ENCODE measurements at places on chromosomes 11 and 22.

- DNase-seq, result no peak
These were observed 219.2 kb downstream of the NAV2 start for GRCh38 chr11:19931771-19932369.

DNA sequence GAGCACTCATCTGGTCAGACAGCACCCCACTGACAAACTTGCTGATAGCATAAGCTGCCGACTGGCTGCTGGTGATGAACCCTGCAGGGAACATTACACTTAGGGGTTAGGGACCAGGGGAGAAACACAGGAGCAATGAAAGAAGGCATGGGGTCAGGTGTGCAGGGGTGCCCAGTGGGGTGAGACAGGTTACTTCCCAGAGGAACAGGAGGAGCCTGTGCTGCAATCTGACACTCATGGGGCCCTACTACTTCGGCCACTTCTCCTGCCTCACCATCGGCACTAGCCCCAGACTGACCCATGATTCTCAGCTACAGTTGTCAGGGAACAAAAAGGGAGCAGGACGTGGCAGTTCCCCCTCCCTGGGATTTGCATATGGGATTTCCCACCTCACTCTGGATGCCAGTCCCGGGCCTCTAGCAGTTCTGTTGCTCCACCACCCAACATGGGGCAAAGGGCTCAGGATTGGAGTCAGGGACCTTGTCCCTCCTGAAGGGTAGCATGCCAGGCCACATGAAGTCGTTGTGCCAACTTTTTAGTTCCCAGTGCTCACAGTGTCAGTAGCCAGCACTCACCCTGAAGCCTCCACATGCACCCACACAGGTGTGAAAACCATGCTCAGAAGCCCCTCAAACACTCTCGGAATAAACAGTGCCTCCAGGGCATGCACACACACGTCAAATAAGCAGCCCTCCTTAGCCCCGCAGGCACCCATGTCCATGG, 2.2 kb downstream of the SLC37A4 start:
- DNase-seq, result no peak

GRCh38 chr11:60821827-60822599, 19.9 kb upstream of the CCDC86 start:
- DNase-seq, result no peak

GRCh38 chr11:13316528-13316961, 39.0 kb downstream of the BMAL1 start:
- no peak for DNase-seq

DNA sequence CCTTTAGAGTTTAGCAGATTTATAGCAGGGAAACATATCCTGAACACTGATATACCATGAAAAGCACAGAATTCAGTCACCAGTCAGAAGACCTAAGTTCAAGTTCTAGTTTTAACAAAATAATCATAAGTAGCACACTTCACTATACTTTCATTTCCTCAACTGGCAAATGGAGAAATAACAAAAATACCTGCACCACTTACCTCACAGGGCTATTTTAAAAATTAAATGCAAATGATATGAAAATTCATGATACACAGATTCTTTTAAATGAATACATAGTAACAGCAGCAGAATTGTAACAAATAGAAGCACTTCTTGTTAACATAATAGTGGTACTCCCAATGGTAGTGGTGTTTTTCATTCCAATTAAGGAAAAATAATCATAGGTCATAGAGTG, 139.0 kb downstream of the FCHSD2 start:
- DNase-seq, result no peak

GRCh38 chr22:40058265-40058664, 63.5 kb downstream of the FAM83F start:
- no peak for DNase-seq

DNA sequence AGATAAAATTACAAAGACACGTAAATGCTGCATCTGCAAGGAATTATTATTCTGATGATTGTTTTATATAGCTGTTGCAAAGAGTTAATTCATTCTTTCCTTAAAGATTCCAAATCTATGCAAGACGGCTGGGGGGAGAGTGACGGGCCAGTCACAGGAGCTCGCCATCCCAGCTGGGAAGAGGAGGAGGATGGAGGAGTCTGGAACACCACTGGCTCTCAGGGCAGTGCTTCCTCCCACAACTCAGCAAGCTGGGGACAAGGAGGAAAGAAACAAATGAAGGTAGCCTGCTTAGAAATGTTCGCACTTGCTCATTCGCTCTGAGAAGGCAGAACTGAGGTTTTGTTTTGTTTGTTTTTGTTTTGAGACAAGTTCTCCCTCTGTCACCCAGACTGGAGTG, 73.0 kb upstream of the ADSL start:
- no peak for DNase-seq

DNA sequence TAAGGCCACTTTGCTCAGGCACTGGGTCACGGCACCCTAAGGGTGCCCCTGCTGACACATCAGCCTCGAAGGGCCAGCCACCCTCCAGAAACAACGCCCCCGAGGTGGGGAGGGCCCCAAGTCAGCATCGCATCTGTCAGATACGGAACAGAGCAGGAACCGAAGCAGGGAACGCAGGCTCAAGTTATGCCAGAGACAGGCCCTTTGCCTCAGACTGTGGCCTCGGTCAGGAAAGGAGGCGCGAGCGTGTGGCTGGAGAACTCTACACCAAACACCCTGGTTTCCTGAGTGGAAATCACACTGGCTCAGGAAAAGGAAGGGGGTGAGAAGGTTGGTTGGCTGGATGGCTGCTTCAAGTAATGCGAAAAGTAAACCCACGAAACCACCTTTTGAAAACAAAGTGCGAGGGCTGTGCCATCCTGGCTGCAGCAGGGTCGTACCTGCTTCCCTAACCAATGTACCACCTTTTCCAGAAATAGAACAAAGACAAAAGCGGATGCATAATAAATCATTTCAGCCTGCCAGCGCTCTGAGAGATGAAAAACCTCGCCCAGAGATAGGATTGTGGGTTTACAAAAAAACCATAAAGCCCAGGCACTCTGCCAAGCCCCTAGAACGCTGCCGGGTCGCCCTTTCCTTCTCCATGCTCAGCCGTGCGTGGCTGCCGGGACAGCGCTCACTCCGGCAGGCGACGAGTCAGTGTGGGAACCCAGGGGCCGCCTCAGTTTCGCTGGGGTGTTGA, 38.6 kb downstream of the TRMU start:
- no peak for DNase-seq

DNA sequence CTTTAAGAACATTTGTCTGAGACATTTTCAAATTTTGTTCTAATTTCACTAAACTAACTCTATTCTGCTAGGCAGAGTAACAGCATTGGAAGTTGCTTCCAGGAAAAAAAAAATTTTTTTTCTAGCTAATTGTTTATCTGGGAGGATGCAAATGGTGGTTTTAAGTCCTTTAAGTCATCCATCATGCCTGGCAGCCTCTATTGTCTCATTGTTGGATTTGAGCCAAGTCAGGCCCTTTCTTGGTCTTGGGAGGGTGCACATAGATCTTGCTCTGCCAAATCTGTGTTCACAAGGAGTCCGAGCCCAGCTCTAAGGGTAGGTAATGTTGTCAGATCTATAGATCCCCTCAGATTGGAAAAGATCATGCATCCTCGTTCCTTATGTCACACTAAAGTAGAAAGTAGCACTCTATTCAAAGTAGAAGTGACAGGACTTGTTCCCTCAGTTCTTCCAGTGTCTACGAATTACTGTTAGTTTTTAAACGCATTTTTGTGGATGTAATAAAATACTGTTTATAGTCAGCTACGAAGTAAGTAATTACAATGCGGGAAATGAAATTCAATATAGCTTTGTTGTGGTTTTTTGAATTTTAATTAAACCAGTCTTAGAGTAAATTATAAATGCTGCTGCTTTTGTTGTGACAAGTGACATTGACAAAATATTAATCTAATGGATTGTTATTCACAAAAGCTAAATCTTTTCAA, 166.0 kb upstream of the RASSF10 start:
- peak; percentile 44 for DNase-seq

DNA sequence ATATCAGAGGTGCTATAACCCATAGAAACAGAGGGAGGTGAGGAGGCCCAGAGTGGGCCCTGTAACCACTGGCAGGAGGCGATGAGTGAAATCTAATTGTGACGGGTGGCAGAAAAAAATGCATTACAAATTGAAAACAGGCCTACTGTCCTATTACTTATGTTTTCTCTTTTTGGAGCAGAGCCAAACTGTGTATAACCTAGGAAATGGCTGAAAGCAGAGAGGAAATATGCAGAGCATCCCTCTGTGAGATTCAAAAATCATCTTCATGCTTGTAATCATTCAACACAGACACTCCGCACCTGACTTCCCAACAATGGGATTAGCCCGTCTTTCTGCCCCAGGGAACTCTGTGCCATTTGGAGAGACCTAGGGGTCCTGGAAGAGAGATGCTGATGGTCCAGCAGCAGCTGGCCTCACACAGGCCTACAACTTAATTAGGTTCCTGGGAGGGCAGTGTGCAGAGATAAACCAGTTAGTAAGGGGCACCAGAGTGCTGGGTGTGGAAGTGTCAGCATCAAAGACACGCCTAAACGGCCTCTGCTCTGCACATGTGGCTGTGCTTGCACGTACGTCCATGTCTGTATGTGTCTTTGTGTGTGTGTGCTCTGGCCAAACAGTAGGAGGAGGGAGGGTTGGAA, 41.8 kb downstream of the MAP6 start:
- DNase-seq, result no peak

DNA sequence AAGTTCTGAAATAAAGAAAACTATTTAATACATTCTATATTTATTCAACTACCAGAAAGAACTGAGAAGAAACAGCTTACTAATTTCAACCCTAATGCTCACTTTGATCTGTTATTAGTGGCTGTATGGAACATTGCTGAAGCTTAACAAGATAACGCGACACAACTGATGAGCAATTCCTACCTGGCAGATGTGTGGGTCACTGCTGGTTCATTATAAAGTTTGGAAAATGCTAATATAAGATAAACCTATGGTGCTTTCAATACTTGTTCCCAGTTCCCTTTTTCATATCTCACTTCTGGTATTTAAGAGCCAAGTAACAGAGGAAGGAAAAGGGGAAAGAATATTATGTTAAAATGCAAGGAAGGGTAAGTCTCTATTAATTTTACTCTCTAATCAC, 10.5 kb downstream of the CTSC start:
- DNase-seq, result no peak

DNA sequence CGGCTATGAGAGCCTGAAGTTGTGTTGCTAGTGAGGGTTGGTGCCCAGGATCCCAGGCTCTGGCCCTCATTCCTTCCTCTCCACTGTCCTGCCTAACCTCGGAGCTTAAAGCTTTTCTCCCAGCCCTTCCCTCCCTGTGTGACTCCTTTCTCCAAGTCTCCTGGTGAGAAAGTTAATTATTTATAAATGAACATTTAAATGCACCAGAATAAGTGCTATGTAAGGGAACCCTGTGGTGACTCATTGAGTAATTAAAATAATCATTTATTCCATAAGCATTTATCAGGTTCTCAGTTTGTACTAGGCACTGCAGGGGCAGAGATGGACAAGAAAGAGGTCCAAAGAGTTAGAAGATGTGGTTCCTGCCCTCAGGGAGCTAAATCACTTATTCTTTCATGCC, 89.1 kb upstream of the ISX start:
- DNase-seq, result no peak

DNA sequence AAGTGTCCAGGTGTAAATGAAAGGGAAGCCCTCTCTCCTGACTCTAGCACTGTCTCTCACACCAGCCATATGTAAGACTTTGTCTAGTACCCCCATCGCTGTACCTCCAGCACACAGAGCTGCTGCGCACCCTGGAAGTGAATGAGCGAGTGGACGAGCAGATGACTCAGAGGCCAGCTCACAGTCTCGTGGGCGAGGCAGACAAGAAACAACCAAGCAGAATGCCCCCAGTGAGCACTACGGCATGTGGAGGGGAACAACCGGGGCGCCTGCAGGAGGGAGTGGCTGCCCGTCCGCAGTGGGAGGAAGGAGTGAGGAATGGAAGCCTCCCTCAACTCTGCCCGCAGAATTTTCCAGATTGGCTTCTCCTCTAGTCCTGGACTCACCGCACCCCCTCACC, 46.4 kb downstream of the MCM5 start:
- no peak for DNase-seq

DNA sequence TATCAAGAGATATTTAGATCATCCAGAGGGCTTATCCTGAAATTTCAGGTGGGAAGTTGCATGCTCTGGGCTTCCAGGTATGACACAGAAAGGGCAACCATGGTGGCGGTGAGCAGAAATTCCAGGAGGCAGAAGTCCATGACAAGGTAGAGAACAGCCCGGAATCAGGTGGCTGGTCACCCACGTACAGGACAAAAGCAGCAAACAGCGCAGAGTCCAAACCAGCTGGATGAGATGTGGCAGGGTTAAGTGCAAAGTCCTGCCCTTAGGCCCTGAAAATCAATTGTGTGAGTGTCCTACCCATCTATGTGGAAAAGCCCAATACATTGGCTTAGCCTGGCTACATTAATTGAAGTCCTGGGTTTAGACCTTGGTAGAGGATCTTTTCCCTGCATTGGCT, 11.6 kb downstream of the PPFIBP2 start:
- no peak for DNase-seq

- DNase-seq, result no peak
These were observed 642.4 kb upstream of the API5 start for GRCh38 chr11:42669248-42669976.

- no peak for DNase-seq
These were observed 497.8 kb downstream of the MN1 start for GRCh38 chr22:27303718-27304117.

DNA sequence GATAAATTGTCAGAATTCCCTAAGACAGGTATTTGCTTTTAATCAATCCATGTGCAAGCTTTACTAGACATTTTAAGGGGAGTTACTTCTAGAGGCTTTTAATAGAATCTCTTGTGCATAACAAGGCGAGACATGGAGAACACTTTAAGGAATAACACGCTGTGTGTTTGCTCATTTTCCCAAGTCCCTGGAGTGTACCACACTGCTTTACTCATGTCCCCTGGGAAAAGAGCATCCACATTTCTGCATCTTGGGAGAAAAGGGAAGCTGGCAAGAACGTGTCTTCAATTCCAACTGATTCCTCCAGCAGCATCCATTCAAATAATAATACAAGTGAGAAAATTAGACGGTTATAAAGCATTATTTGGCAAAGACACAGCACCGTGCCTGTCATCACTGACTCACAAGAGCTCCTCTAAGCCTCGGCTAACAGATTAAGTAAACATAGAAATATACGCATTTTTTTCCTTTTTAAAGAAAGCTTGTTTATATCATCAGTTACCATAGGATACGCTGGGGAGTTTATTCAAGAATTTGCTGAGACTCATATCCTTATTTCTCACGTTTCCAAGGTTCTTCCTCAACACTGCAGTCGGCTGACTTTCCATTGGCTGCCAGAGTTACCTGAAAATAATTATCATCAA, 121.5 kb downstream of the CD44 start:
- no peak for DNase-seq

DNA sequence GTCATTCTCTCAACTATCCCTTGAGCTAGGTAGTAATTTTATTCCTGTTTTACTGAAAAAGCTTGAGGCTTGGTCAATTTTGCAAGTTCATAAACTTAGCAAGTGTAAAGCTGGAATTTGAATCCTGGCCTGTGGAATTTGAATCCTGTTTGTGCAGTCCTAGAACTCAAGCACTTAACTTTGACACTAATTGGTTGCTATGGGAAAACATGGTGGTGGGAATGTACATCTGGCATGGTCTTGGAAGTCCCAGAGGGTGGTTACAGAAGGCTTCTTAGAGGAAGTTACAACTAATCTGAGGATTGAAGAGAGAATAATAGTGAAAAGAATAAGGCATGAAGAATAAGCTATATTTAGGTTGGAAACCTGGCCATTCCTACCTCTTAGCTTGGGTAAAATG, 66.5 kb upstream of the LIN7C start:
- no peak for DNase-seq

All from NCI-H1417 treated with DMSO at 0.1 percent for 48 hours (cell line).